ENCODE measurements at places on chromosomes 4 and X.
A peak's percentile ranks its signal among the peaks of the same experiment; 100 is the strongest.

- no peak for DNase-seq
These were observed 597.0 kb downstream of the PCDH18 start for GRCh38 chr4:136935305-136935704.

DNA sequence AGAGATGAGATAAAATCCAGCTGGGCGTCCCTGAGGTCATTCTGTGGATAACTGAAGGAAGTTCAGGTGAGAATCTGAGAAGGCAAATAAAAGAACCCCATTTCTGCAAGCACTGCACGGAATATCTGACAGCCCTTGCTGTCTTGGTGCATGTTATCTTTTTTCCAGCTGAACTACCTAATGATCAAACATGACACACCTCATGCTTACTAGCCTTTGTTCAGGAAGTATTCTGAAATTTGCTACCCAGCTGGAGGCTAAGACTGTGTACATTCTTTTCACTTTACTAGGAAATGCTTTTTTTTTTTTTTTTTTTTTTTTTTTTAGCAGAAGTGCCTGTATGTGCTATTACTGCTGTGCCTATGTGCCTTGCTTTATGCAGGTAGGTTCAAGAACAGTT is 718.1 kb downstream of the SMARCA1 start:
- no peak for DNase-seq

GRCh38 chr4:109816082-109816442 is 500 bp downstream of the GAR1 start:
- peak; percentile 41 for DNase-seq

GRCh38 chr4:118760092-118760491 is 74.9 kb downstream of the METTL14 start:
- no peak for DNase-seq

- DNase-seq: no peak
These were observed 150.2 kb downstream of the VEGFC start for GRCh38 chr4:176642472-176642871.

GRCh38 chrX:40149286-40150175 is 51.8 kb upstream of the BCOR start:
- DNase-seq: no peak

DNA sequence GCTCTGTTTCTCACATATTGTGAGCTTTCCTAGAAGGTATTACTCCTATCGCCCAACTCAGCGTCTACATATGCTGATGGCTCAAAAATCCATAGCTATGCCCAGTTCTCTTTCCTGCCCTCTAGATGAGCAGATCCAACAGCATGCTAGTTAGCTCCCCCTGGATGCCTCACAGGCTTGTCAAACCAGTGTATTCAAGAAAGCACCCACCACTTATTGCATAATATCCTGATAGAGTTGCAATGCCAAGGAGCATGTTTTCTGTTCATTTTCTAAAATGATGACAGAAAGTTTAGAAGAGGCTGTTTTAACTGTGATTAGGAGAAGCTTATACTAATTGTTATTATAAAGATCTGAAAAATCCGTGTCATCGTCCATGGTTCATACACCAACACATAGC is 1.9 kb upstream of the PACRGL start:
- DNase-seq: peak; percentile 47

DNA sequence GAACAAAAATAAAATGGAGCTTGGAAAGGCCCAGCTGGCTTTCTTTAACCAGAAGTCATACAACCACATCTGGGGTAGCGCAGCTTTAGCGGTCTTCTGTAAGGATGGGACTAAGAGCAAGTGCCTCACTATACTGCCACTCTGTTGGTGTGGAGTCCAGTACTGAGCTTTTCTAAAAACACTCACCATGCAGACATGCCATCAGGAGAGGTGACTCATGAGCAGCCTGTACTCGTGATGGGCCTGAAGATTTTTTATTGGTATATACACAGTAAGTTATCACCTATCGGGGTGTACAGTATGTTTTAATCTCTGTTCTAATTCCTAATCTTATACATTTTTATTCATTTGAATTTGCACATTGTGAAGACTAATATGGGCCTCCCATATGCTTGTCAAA is 9.6 kb downstream of the PPP3CA start:
- DNase-seq: no peak

GRCh38 chr4:1975391-1975801 is 33.4 kb downstream of the NELFA start:
- no peak for DNase-seq

GRCh38 chr4:1599026-1599481 is 85.1 kb downstream of the FAM53A start:
- no peak for DNase-seq

- DNase-seq: no peak
These were observed 12.2 kb upstream of the HPGD start for GRCh38 chr4:174534461-174534860.
